ENCODE measurements at places on chromosomes 1 and 21. TPM values are rescaled to one million over a fixed set of nuclear protein-coding genes. Genes with fewer than 3 reads are reported as not detected.

DNA sequence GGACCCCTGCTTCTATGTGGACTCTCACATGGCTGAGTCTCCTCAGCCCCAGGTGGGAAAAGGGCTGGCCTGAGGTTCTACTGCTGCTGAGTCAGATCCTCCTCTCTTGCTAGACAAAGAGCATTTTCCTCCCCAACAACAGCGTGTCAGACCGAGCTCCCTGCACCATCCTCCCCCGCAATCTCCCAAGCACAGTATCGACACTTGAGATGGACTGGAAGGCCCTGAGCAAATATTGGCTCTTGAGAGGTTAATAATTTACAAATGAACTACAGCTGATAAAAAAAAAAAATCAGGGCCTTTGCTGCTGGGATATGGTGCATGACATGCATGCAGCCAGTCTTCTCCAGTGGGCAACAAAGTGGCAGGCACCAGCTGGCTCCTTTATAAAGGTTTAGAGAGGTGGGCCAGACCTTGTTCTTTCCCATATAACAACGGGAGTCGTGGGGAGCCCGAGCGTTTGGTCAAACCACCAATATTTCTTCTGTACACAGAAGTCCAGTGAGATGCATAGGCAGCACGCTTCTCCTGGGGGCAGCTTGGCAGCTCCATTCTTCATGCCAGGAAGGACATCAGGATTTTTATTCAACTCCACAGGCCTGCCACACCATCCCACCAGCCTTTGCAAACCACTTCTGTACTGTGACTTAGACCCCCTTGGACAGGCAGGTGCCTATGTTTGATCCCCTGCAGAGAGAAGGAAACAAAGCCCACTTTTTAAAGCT is 55.4 kb upstream of the CAMK1G start:
- DNase-seq: peak; percentile 90

- DNase-seq: no peak
Measured at GRCh38 chr21:38847556-38847955, 41.8 kb downstream of the ETS2 start.

GRCh38 chr1:205832326-205832751 is 17.6 kb downstream of the PM20D1 start:
- DNase-seq: no peak

ZNF692 gene
- total RNA-seq: 35.7 TPM

LEMD1 gene
- total RNA-seq: 0.52 TPM

- DNase-seq: no peak
Measured at GRCh38 chr1:21114431-21114830, 62.3 kb downstream of the EIF4G3 start.

DNA sequence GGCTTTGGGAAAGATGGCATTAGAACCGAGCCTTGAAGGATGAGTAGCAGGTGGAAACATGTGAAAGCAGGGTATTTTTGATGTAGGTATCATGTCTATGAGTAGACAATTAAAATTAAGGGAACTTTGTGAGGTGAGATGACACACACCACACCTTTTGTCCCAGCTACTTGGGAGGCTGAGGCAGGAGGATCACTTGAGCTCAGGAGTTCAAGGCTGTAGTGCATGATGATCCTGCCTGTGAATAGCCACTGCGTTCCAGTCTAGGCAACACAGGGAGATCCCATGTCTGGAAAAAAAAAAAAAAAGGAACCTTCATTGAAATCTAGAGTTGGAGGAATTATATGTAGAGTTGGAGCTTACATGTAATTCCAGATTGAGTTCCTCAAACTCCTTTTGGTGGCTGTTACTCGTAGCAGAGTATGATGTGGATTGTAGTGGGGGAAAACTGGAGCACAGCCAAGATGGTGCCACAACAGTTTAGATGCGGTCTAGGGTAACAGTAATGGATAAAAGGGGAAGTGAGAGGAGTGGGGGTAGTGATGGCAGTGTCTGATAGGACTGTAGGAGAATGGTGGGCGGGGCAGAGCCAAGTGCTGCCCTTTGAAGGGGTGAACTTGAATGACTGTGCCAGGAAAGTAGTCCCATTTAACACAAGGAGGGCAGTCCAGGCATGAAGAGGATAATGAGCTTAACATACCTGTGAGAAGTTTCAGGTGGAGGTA is 17.4 kb downstream of the AK4 start:
- no peak for DNase-seq

IFI6 gene
- 28.3 TPM for total RNA-seq

DNA sequence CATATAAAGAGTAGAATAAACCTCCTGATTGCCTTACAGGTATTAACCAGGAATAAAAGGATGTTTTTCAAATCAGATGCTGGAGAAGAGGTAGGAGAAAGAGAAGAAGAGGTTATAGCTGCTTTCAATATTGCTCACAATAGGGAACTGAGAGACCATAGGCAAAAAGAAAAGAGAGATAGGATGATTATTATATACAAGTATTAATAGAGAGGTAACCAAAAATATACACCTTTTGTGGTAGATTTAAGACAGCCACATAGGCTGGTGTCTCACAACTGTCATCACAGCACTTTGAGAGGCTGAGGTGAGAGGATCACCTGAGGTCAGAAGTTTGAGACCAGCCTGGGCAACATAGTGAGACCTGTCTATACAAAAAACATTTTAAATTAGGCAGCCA is 119.7 kb downstream of the PSMG1 start:
- DNase-seq: no peak

GRCh38 chr1:85171721-85172120 is 29.1 kb downstream of the SYDE2 start:
- DNase-seq: no peak

DNA sequence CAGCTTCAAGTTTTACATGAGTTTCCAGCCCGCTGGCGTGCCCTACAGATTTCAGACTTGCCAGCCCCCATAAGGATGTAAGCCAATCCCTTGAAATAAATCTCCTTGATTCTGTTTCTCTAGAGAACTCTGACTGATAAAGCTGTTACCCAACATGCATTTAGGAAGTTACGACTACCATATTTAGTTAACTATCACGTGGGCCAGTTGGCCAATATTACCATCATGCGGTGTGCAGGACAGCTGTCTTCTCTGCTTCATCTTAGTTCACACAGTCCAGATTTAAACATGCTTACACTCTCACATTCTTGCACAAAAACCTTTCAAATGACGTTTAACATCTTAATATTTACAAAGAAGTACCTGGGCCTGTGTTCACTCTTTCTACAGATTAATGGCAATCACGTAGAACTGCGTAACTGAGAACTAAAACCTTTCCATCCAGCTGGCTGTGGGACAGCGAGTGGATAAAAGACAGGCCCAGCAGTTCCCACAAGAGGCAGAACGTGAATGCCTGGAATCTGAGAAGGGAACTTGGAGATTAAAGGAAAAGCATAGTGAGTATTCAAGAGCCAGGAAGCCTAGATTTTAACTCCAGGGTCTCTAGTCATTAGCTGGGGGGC is 20.8 kb downstream of the FAM177B start:
- no peak for DNase-seq

MSH4 gene
- 0.75 TPM for total RNA-seq

TMEM234 gene
- total RNA-seq: 14.4 TPM

ADAMTS1 gene
- 55.6 TPM for total RNA-seq

VHLL gene
- total RNA-seq: not detected

Data from epithelial cell of proximal tubule (primary cell).